Aortic smooth muscle cell (primary cell): ENCODE measurements at places on chromosomes 3 and 15. TPM values are rescaled to one million over a fixed set of nuclear protein-coding genes. Genes with fewer than 3 reads are reported as not detected.

Gene CA12
- 76.0 and 93.6 TPM in 2 replicates for total RNA-seq

Gene SYNPR
- total RNA-seq: not detected in 2 replicates

Gene IGDCC3
- total RNA-seq: not detected in 2 replicates

Gene WDR93
- total RNA-seq: under 0.01 and 0.06 TPM in 2 replicates

Gene EIF4A2
- 483 and 487 TPM in 2 replicates for total RNA-seq

Gene ACKR2
- total RNA-seq: 0.06 and 0.26 TPM in 2 replicates

Gene ASB14
- total RNA-seq: under 0.01 TPM in 1 of 2 replicates, not detected in the other

Gene A4GNT
- not detected in 2 replicates for total RNA-seq

Gene CCDC54
- total RNA-seq: not detected in 2 replicates

Gene GRM7
- 0.06 TPM in 1 of 2 replicates, not detected in the other for total RNA-seq

Gene AADACL2
- not detected in 2 replicates for total RNA-seq

Gene CHRM5
- under 0.01 TPM in 1 of 2 replicates, not detected in the other for total RNA-seq

Gene CPNE4
- total RNA-seq: not detected in 2 replicates

Gene PODXL2
- total RNA-seq: 1.9 and 2.4 TPM in 2 replicates
